ENCODE measurements at places on chromosomes 2 and 18. TPM values are rescaled to one million over a fixed set of nuclear protein-coding genes. Genes with fewer than 3 reads are reported as not detected.
A peak's percentile ranks its signal among the peaks of the same experiment; 100 is the strongest.

DSC1 gene
- total RNA-seq: 0.19 TPM

TXNDC2 gene
- not detected for total RNA-seq

PPP3R1 gene
- total RNA-seq: 83.8 TPM

DNA sequence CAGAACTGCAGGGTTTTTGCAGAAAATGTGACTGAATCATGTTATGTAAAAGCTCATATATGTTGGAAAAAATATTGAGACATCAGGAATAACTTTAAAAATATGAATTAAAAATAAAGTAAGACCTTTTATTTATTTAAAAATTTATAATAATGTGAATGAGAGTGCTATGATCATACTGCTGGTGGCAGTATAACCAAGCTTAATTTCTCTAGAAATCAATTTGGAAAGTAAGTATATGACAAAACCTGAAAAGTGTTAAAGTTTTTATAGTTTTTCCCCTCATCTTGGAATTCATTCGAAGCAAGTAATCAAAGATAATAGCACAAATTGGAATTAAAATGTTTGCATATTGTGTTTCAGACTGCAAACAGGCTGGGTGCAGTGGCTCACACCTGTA lies 7.5 kb downstream of the SLC39A10 start:
- H3K27ac ChIP-seq: no peak overlapping the region
- peaks cover 6% of the 10 kb centered on the region for H3K36me3 ChIP-seq
- peaks cover 55% of the 10 kb centered on the region for H3K4me1 ChIP-seq
- no peaks in the 10 kb centered on the region for H3K27me3 ChIP-seq

DNA sequence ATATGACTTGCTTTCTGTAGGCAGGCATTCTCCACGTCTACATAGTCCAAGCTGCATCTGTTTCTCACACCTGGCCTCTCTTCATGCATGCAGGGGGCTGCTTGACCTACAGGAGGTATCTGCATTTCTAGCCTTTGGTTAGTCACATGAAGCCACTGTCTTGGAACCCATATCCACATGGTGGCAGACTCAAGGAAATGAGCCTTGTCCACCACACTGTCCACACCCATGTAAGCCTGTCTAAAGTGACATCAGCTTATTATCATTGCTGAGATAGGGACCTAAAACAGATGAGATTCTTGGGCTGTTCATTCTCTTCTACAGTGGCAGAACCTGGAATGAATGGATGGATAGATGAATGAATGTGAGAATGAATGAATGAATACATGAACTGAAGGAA lies 160.4 kb downstream of the DOCK10 start:
- H3K4me1 ChIP-seq: peaks cover 64% of the 10 kb centered on the region
- no peak for DNase-seq
- H3K36me3 ChIP-seq: peaks cover 66% of the 10 kb centered on the region
- no peak overlapping the region for H3K4me3 ChIP-seq

DNA sequence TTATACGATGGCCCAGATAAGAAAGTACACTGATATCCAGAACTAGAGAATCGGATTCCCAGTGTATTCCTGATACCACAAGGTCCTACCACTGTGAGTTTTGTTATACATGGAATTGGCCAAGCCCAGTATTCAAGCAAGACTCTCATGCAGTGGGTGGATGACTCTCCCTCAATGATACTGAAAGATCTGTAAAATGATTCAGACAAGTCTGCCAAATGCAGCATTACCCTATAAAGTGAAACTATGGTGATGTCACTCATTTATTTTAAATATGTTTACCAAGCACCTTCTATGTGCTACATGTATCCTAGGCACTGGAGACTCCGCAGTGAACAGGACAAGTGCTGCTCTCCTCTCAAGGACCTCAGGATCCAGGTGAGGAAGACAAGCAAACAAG lies 22.6 kb downstream of the MYO5B start:
- peaks cover 55% of the 10 kb centered on the region for H3K27me3 ChIP-seq
- H3K27ac ChIP-seq: no peak overlapping the region
- no peak for DNase-seq
- no peaks in the 10 kb centered on the region for H3K4me1 ChIP-seq

DNA sequence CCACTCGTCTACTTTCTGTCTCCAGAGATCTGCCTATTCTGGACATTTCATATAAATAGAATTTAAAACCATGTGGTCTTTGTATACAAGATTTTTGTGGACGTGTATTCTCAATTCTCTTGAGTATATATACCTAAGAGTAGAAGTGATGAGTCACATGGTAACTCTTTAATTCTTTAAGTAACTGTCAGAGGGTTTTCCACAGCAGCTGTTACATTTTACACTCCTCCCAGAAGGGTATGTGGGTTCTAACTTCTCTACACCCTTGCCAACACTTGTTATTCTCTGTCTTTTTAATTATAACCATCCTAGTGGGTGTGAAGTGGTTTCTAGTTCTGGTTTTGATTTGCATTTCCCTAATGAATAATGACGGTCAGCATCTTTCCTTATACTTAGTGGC lies 70.9 kb downstream of the MAP3K20 start:
- H3K27ac ChIP-seq: peak overlapping the region; percentile 46
- peaks cover 2% of the 10 kb centered on the region for H3K36me3 ChIP-seq
- no peak for DNase-seq
- peaks cover 13% of the 10 kb centered on the region for H3K27me3 ChIP-seq
- no peak overlapping the region for H3K4me3 ChIP-seq
- H3K4me1 ChIP-seq: peaks cover 59% of the 10 kb centered on the region

GRCh38 chr2:162769066-162769465 lies 69.5 kb downstream of the KCNH7 start:
- no peaks in the 10 kb centered on the region for H3K27me3 ChIP-seq
- no peak for DNase-seq
- H3K4me3 ChIP-seq: no peak overlapping the region
- H3K27ac ChIP-seq: no peak overlapping the region

- H3K27me3 ChIP-seq: peaks cover 15% of the 10 kb centered on the region
- DNase-seq: no peak
- peaks cover 13% of the 10 kb centered on the region for H3K4me1 ChIP-seq
- no peak overlapping the region for H3K4me3 ChIP-seq
- no peaks in the 10 kb centered on the region for H3K36me3 ChIP-seq
These were observed 321.4 kb downstream of the MYCN start for GRCh38 chr2:16261791-16262190.

GRCh38 chr18:12628706-12629702 lies 28.9 kb downstream of the SPIRE1 start:
- H3K4me3 ChIP-seq: no peak overlapping the region
- H3K36me3 ChIP-seq: peaks cover 3% of the 10 kb centered on the region
- DNase-seq: no peak
- H3K27me3 ChIP-seq: no peaks in the 10 kb centered on the region
- no peak overlapping the region for H3K27ac ChIP-seq

DNA sequence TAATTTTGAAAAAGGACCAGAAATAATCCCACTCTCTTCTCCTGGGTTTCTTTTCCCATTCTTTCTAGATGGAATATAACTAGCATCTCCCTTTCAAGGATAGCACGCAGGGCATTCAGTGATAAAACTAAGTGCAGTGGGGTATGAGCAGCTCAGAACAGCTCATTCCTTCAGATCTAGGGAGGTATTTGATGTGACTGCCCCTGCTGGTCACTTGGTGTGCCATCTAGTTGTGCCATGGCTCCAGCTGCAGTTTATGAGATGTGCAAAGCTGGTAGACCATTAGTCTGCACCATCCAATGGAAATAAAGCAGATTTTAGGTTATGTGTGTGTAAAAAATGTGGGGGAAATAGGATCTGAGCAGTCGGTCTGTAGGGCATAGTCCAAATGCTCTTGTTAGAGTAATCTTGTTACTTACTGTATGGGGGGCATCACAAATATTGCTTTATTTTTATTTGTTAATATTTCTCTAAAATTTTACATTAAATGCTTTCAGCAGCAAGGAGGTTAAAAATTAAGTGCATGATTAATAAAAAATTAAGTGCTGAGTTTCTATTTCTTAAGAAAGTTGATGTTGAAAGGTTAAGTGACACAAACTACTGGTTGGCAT lies 38.9 kb downstream of the CTAGE1 start:
- H3K36me3 ChIP-seq: no peaks in the 10 kb centered on the region
- no peak overlapping the region for H3K4me3 ChIP-seq
- H3K27ac ChIP-seq: no peak overlapping the region
- H3K4me1 ChIP-seq: no peaks in the 10 kb centered on the region
- DNase-seq: no peak

GRCh38 chr18:36120297-36120696 lies 8.8 kb downstream of the SLC39A6 start:
- H3K4me3 ChIP-seq: no peak overlapping the region
- H3K27me3 ChIP-seq: no peaks in the 10 kb centered on the region
- H3K4me1 ChIP-seq: peaks cover 11% of the 10 kb centered on the region
- peaks cover 4% of the 10 kb centered on the region for H3K36me3 ChIP-seq
- no peak for DNase-seq

DNA sequence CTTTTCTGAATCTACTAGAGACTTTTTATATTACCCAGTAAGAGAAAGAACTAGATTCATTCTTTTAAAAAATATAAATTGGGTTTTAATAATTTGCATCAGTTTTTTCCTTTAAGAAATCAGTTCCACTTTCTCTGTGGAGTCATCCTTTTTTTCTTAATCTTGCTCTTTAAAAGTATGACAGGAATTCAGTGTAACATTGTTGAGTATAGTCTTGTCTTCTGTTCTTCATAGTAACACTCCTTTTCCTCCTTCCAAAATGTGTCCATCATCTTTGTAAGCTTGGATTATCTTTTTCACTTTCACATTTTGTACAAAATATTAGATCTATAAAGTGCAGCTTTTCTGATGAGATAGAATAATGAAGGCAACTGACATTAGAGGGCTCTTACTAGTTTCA lies 135.4 kb downstream of the HAUS1 start:
- H3K27me3 ChIP-seq: no peaks in the 10 kb centered on the region
- H3K4me1 ChIP-seq: peaks cover 23% of the 10 kb centered on the region
- DNase-seq: no peak
- peak overlapping the region; percentile 25 for H3K27ac ChIP-seq
- H3K36me3 ChIP-seq: peaks cover 1% of the 10 kb centered on the region
